ENCODE measurements at places on chromosomes 2 and 18.

DNA sequence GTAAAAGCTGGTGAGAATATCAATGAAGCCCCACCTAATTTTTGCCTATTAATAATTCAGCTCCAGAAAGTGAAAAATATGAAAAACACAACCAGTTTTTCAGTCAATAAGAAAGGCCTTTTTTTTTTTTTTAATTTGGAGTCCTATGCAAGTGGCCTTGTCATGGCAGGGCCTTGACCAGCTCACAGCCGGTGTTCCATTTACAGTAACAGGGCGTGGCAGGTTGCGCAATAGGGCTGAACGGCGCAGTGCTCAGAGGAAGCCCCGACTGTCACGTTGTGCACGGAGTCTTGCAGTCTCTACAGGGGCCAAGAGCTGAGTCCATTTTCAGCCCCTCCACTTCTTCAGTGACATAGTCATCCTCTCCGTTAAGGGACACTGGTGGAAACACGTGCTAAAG, 184.1 kb upstream of the FN1 start:
- no peak for DNase-seq

DNA sequence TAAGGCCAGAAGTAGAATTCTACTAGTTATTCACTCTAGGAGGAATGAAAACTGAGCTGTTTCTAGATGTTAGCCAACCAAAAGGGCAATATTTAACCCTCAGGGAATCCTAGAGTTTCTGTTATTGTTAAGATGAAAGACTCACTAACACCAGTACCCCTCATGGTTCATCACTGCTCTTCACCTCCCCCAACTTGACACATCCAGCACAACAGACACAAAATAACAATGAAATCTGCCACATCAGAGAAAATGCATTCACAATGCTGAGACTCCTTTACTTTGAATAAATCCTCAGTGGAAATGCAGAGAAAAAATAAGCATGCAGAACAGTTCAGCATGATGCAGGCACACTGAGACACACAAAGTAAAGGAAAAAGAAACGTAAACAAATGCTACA, 111.3 kb downstream of the RIF1 start:
- DNase-seq = no peak

DNA sequence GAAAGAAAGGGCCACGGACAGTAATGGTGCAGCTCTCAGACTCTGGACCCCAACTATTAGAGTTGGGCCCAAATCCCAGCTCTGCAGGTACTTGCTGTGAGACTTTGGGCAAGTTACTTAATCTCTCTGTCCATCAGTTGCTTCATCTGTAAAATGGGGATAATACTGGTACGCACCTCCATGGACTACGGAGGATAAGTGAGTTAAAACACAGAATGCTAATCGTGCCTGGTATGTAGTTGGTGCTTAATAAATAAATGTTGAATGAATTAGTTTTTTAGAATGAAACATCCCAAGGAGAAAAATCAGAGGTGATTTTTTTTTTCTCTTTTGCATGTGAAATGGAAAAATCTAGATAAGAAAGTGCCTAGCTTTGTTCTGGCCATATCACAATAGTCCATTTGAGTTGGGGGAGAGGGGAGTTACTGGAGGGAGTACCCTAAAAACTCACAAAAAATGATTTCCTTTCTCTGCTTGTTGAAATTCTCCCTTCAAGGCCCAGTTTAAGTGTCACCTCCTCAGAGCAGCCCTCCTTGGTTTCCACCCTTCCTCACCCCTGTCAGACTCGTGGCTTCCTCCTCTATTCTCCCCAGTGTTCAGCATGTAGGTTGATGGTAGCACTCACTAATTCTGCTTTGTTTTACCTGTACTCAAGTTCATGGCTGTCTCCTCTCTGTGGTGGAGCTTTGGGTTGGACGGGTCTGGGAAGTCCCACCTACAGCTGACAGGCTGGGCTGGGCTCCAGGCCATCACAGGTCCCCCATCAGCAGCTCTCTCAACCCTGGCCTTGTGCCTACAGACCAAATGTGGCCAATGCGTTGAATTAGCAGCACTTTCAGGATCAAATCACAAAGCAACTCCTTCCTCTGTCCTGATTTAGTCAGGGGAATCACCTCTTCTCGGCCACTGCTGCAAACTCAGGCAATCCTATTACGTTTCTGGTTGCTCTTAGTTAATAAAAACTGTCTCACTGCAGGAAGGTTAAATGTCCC, 92.8 kb upstream of the TAF1B start:
- no peak for DNase-seq

- DNase-seq = no peak
These were observed 540.1 kb upstream of the ID2 start for GRCh38 chr2:8141780-8142179.

- no peak for DNase-seq
These were observed 48.7 kb downstream of the PKP4 start for GRCh38 chr2:158505448-158505934.

DNA sequence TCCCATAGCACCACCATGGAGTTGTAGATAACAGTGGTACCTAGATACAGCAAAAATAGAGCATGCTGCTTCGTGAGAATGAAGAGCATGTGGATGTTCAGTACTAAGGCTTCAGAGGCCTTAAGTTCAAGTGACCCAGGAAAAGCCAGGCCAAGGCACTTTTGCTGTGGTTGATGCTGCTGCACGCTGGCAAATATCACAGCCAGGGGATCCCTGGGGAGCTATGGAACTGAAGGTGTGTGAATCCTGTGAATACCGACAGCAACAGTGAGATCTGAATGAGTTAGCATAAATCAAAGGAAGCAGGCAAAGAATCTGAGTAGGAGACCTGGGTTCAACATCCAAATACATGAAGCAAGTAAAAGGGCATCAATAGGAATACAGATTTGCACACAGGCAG, 158.6 kb upstream of the THUMPD2 start:
- DNase-seq = no peak

GRCh38 chr2:64362562-64363026, 91.4 kb upstream of the LGALSL start:
- DNase-seq = no peak

DNA sequence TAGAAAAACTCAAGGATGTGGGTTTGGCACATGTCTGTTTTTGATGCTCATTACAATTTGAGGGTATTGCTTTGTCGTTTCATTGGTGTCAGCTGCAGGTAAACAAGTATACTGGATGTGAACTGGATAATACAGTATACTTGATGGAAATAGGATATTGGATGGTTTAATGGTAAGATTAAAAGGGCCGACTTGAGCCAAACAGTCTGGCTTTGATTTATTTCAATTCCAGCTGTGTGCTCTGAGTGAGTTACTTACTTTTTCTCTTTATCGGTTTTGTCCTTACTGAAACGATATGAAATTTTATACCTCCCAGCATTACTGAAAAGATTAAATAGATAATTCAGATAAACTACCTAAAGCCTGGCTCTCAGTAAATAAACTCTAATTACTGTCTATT, 227.6 kb downstream of the ASXL3 start:
- no peak for DNase-seq

- DNase-seq = no peak
These were observed 13.6 kb downstream of the ARID5A start for GRCh38 chr2:96549967-96550786.

DNA sequence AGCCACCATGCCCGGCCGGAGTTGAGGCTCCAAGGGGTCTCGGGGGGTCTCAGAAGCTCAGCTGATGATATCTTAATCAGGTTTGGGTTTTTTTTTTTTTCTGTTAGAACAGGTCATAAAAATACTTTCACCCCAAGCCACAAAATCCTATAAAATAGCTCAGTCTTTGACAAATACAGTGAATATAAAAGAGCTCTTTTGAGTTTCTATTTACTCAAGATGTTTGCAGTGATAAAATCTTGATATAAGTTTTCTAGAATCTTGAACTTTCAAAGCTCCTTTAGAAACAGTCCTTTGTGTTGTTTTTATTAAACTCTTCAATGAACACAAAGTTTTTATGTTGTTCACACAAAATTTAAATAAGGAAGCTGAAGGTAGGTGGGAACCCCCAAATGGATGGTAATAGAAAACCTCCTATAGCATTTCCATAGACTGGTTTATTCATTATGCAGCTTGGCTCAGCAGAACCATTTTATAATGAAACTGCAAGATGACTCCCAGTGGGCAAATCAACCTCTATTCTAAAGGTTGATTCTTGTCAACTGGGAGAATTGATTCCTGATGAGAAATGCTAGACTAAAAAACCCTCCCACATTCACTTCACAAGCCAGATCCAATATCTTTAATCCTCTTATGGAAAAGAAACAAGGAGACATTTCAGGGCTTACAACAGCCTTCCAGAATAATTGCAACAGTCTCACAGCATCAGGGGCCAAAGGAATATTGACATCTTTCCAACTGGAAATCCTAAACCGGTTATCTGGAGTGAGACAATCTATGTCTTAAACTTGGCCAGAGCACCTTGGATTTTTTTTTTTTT, 13.6 kb upstream of the NARS1 start:
- no peak for DNase-seq

- no peak for DNase-seq
These were observed 159.6 kb upstream of the RAB6C start for GRCh38 chr2:129819855-129820254.

DNA sequence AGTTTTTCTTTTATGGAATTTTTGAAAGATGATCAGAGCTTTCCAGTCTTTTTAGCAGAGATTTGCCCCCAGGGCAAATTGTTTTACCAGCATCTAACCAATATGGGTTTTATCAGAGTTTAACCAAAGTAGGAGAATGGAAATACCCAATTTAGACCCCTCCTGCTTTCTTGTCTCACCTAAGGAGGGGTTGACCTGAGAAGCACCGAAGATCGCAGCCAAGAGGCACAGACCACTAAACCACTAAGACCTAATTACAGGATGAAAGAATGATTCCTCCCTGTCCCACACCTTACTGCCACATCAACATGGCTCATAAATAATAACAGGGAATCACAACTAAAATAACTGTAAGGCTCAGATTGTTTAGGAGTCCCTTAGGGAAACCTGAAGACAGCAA, 111.9 kb upstream of the EPB41L5 start:
- no peak for DNase-seq

- no peak for DNase-seq
These were observed 81.9 kb upstream of the TXNDC2 start for GRCh38 chr18:9803698-9804516.

- DNase-seq = no peak
These were observed 535.9 kb upstream of the VRK2 start for GRCh38 chr2:57510704-57511103.

DNA sequence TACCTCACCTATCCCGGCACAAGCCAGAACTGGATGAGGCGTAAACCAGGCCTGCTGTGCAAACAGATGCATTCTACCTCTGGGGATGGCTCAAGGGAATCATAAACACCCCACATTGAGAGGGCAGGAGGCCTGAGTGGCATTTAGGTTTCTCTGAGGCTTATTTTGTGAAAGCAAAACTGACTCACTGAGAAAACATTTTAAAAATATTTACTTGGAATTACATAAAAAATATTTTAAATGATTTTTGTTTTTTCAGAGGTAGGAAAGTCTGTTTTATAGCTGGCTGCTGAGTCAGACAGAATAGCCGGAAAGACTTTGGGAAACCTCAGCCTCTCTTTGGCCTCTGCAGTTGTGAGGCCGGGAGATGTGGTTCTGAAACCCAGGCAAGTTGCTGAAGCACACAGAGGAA, 244.1 kb downstream of the NCKAP5 start:
- DNase-seq = no peak

GRCh38 chr2:227848586-227848985, 22.8 kb upstream of the DAW1 start:
- no peak for DNase-seq

- DNase-seq = no peak
These were observed 252.1 kb downstream of the TSN start for GRCh38 chr2:122007577-122007976.

- no peak for DNase-seq
These were observed 7.5 kb upstream of the CFAP221 start for GRCh38 chr2:119536707-119537106.

DNA sequence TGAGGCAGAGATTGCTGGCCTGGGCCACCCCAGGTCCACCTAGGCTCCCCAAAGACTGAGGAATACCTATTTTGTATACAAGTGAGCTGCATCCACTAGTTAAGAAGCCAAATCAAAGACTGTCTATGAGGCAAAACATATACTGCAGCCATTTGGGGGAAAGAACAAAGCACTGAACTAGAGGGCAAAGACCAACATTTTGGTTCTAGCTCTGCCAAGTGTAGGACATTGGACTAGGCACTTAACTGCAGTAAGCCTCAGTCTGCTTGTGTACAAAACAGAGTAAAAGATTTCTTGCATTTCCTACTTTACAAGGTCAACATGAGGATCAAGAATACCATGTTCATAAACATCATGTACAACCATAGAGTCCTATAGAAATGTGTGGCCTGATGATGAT, 94.8 kb upstream of the CYP1B1 start:
- DNase-seq = no peak

- no peak for DNase-seq
These were observed 95.4 kb upstream of the BCL2L11 start for GRCh38 chr2:111025288-111025687.

- DNase-seq = no peak
These were observed 100.1 kb upstream of the APCDD1 start for GRCh38 chr18:10354241-10354811.

DNA sequence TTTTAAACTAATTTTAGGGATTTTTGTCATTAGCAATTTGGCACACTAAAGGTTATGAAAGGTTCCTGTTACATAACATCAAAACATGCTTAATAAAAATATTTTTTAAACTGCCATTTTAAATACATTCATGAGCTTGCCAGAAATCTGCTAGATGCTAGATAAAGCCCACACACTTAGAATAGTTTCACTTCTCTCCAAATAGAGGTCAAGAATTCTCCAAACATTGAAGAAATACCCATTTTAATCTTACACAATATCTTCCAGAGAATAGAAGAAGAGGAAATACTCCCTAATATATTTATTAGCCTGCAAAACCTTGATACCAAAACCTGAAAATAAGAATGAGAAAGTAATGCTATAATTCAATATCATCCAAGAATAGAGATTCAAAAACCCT, 247.5 kb downstream of the PTH2R start:
- no peak for DNase-seq

GRCh38 chr2:3638456-3638810, 19.6 kb upstream of the ALLC start:
- DNase-seq = no peak

DNA sequence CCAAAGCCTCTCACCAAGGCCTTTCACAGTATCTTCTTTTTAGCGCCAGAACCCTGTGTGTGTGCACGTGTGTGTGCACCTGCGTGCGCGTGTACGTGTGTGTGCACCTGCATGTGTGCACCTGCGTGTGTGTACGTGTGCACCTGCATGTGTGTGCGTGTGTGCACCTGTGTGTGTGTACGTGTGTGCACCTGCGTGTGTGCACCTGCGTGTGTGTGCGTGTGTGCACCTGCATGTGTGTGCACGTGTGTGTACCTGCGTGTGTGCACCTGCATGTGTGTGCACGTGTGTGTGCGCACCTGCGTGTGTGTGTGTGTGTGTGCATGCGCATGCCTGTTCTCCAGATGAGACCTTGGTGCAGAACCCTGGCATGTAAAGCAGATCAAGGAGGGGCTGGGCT, 131.4 kb upstream of the HDAC4 start:
- no peak for DNase-seq

DNA sequence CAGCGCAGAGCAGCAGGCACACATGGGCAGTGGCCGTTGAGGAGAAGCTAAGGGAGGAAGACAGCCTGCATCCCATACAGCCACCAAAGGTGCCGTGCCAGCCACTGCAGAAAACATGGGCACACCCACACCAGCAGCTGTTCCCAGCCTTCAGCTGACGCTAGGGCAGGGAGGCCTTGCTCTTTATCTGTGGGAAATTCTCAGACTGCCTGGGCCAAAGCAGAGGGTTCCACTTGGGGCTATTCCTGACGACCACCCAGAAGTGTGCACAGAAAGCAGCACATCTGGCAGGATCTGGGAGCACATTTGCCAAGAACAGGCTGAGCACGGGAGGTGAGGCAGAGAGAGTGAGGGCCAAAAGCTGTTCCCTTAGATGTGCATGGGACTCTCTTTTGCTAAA, 101.3 kb upstream of the SOX11 start:
- no peak for DNase-seq

- no peak for DNase-seq
These were observed 326.7 kb downstream of the SUCLG1 start for GRCh38 chr2:84132370-84132769.
